G401 (cell line): ENCODE measurements at places on chromosomes 5 and 9.

DNA sequence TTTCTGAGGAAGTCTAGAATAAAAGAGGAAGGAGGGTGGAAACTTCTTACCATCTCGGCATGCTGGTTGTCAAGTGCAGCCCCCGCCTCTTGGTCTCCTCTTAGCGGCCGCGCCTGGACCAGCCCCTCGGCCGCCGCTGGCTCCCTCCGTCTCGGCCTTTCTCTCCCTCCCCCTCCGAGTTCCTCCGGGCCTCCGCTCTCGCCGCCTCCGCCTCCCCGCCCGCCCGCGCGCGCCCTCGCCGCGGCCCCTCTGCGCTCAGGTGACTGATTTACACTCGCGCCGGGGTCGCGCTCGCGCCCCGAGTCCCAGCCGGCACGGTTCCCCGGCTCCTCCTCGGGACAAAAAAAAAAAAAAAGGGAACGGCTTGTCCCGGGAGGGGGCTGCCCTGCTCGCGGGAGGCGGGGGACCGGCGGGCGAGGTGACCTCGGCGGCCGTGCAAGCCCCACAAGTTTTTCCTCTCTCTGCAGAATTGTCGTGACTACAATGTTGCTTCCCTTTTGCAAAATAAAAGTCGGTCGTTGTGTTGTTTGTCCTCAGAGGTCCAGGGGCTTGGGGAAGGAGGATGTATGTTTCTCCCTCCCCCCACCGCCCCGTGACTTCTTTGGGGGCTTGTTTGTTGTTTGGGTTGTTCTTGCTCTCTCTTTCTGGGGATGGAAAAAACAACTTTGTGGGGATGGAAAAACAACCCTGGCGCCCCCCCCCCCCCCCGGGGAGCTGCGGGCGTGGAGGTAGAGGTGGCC lies at the start of gene BNC2:
BNC2 (minus strand) TSS at position 75 of the 740 bp plus-strand sequence; CDS start at position 53, 22 bp downstream.
- no peak for DNase-seq

- DNase-seq: no peak
Observed at GRCh38 chr5:61232490-61233050, 70.3 kb upstream of the SMIM15 start.

DNA sequence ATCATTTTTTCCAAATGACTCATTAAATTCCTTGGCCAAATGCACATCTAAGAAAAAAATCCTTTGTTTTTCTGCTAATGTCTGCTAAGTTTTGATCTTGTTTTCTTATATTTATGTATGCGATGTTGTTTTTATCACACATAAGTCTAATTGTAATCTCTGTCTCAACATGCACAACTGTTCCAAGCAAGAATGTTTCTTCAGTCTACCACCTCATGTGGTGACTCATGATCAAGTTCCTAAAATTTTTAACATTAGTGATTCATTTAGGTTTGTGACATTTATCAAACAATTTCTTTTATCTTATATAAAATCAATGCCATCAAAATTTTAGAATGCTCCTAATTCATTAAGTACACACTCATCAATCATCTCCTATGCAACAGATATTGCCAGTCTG lies 763.9 kb upstream of the FAM174A start:
- DNase-seq: no peak

DNA sequence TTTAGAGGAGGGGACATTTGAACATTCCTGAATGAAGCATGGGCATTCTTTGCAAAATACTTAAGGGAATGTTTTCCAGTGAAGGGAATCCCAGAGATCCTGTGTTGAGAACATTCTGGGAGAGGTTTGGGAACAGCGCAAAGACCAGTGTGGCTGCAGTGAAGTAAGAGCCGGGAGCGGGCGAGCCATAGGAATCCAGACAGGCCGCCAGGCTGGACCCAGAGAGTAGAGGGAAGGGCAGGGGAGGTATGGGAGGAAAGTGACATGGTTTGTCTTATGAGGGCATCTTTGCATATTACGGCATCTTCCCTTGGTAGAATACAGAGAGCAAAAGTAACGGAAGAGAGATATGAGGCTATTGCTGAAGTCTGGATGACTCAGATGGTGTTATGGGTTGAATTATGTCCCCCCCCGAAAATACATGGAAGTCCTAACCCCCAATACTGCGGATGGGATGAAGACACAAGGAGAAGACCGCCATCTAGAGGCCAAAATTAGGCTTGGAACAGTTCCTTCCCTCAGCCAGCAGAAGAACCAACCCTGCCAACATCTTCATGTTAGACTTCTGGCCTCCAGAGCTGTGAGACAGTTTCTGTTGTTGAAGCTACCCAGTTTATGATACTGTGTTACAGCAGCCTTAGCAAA lies 268.2 kb downstream of the MAST4 start:
- no peak for DNase-seq

DNA sequence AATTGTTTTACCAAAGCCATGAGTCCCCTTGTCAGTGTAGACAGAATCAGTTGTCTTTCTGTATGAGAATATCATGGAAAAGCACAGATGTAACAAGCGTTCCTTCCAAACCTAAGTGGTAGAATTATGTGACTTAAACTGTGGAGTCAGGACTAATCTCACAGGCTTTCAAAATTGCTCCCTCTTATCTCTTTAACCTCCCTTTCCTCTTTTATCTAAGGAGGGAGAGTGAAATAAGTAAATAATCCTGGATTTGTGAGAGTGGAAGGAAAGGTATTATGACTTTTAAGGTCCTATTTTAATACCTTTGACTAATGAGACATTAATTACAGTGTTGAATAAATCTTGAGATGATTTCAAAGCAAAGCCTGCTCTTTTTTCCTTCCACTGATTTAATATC lies 52.4 kb upstream of the LIFR start:
- DNase-seq: no peak

DNA sequence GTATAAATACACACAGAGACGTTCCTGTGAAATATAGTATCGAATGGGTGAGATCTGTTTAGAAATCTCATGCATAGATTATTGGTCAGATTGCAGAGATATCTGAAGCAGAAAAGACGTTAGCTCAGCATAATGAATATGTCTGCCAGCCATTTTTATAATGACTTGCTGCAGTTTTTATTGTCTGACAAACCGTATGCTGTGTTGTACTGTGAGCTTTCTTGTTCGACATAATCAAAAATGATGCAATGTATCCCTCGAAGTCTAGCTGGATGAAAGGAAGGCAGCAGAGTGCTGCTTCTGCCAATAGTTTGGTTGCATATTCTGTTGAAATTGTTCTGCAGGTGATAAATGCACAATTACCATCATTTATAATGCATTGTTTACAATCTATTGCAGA lies 514.9 kb upstream of the ARRDC3 start:
- no peak for DNase-seq

DNA sequence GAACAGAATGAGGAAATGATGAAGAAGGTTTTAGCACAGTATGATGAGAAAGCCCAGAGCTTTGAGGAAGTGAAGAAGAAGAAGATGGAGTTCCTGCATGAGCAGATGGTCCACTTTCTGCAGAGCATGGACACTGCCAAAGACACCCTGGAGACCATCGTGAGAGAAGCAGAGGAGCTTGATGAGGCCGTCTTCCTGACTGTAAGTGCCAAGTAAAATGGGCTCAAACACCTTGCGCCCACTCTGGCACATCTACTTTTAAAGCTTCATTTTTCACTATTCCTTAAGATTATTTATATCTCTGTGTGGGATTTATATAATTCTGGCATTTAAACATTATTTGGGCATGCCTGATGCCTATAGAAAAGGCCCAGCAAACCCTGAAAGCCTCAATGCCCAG lies 55.6 kb downstream of the CMYA5 start:
- no peak for DNase-seq

DNA sequence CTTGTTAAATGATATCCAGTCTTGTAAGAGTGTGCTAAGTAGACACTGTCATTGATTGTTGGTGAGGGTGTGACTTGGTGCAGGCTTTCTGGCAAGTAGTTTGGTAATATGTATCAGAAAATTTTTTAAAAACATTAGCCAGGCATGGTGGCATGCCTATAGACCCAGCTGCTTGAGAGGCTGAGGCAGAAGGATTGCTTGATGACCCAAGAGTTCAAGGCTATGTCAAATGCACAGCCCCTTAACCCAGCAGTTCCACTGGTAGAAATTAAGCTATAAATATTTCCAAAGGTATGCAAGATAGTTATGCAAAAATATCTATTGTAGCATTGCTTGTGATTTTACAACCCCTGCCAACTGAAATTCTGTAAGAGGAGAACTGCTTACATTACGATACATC lies 24.2 kb downstream of the ZBTB43 start:
- no peak for DNase-seq

GRCh38 chr9:135229701-135230385 lies 142.4 kb downstream of the OLFM1 start:
- DNase-seq: no peak

GRCh38 chr5:121755266-121755665 lies 96.4 kb upstream of the FTMT start:
- no peak for DNase-seq

GRCh38 chr9:133889584-133890301 lies 102.4 kb downstream of the VAV2 start:
- no peak for DNase-seq

GRCh38 chr5:5353681-5354080 lies 68.8 kb upstream of the ICE1 start:
- DNase-seq: no peak

DNA sequence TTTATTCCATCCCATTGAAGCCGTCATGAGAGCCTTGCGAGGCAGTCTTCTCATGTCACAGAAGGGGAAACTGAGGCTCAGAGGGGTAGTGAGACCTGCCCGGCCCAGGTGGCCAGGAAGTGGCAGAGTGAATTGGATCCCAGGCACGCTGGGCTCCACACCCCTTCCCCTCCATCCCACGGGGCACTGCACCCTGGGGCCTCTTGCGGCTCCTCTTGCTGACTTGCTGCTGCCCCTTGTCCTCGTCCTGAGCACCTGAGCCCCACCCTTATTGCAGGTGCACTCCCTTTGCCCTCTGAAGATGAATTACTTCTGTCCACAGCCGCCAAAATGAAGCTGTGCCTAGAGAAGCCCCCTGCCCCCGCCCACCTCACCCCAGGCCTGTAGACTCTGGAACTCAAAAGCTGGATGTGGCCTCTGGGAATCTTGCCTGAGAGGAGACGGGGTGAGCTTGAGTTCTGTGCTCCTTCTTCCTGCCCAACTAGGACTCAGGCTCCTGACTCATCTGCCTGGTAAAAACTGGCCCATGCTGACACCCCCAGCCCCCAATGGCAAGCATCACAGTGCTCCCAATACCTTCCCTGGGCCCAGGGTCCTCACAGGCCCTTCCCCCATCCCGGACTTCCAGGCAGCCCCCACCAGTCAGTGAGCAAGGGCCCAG lies 6.4 kb downstream of the NEURL1B start:
- no peak for DNase-seq
